Right lobe of liver (tissue), 6 donors: ENCODE measurements at places on chromosomes 13 and 19. TPM values are rescaled to one million over a fixed set of nuclear protein-coding genes. Genes with fewer than 3 reads are reported as not detected.

GRCh38 chr13:92459306-92459705 is 767.3 kb upstream of the GPC6 start:
- no peak for DNase-seq

DNA sequence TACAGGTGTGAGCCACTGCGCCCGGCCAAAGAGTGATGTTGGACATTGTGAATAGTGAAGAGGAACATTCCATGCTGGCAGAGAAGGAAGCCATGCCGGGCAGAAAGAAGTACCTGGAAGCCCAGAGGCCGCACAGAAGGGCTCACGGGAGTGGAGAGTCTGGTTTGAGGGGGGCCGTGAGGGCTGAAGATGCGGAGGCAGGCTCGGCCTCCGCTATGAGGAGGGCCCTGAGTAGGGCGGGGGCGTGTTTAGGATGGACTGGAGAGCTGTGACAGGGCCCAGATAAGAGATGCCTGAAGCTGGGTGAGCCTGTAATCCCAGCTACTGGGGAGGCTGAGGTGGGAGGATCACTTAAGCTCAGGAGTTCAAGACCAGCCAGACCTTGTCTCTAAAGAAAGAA is 1.6 kb downstream of the JOSD2 start:
- DNase-seq: no peak

Gene CCDC70
- not detected for total RNA-seq

GRCh38 chr13:96379967-96380366 is 290.1 kb downstream of the HS6ST3 start:
- no peak for DNase-seq

Gene ERICH4
- not detected for total RNA-seq

GRCh38 chr13:98261165-98261702 is 84.2 kb upstream of the RNF113B start:
- no peak for DNase-seq

Gene KLF1
- total RNA-seq: not detected
